Activated B cell treated with CpG ODN at 0.5 μM for 24 hours (primary cell): ENCODE measurements at places on chromosomes 6 and 20.

DNA sequence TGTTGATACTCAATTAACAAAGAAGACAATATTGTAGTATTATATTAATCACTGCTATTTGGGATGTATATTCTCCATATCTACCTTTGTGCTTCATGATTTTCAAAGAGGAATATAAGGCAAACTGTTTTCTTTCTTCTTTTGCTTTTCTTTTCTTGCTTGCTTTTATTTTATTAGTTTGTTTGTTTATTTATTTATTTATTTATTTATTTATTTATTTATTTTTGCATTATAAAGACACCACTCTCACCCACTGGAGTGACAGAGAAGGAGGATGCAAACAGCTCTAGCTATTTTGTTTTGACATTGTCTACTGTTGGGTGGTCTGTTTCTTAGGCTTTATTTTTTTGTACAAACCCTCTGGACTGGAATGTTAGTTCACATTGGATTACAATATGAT, 1352.7 kb downstream of the HACE1 start:
- DNase-seq: no peak
- no peaks in the 10 kb centered on the region for H3K4me1 ChIP-seq
- H3K27ac ChIP-seq: no peak overlapping the region
- no peaks in the 10 kb centered on the region for H3K27me3 ChIP-seq
- H3K36me3 ChIP-seq: no peaks in the 10 kb centered on the region
- no peak overlapping the region for H3K4me3 ChIP-seq

- no peak overlapping the region for H3K27ac ChIP-seq
- H3K36me3 ChIP-seq: no peaks in the 10 kb centered on the region
- DNase-seq: no peak
- no peak overlapping the region for H3K4me3 ChIP-seq
These were observed 1320.1 kb upstream of the GJE1 start for GRCh38 chr6:140812636-140813035.

DNA sequence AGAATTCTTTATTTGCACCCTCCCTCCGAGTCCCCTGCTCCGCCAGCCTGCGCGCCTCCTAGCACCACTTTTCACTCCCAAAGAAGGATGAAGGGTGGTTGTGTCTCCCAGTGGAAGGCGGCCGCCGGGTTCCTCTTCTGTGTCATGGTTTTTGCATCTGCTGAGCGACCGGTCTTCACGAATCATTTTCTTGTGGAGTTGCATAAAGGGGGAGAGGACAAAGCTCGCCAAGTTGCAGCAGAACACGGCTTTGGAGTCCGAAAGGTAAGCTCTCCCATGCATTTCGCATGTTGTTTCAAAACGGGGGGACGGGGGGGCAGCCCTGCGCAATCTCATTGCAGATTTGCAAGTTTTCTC, 357 bp downstream of the PCSK2 start:
- H3K27me3 ChIP-seq: peaks cover 55% of the 10 kb centered on the region
- no peak overlapping the region for H3K27ac ChIP-seq
- H3K4me3 ChIP-seq: no peak overlapping the region
- DNase-seq: no peak
- H3K36me3 ChIP-seq: no peaks in the 10 kb centered on the region
- peaks cover 6% of the 10 kb centered on the region for H3K4me1 ChIP-seq

DNA sequence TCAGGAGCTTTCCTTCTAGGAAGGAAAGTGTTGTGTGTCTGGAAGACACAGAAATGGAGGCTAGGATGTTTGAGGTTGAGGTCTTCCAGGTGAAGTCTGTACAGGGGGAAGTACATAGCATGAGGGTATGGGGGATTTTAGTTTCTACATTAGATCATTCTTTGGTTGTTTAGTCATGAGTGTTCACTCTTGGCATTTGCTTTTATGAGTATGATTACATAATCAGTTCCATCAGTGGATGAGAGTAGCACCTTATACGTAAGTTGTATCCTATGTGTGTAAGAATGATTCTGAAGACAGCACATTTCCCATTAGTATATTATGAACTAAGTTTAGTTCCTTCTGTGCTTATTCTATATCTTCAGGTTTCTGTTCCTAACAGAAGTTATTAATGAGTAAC, 1.9 kb downstream of the CDYL start:
- H3K27me3 ChIP-seq: no peaks in the 10 kb centered on the region
- DNase-seq: no peak
- peaks cover 68% of the 10 kb centered on the region for H3K4me1 ChIP-seq
- peaks cover 2% of the 10 kb centered on the region for H3K36me3 ChIP-seq
- peak overlapping the region; percentile 90 for H3K4me3 ChIP-seq

GRCh38 chr20:59032713-59033059, 551 bp upstream of the ATP5F1E start:
- DNase-seq: no peak
- peak overlapping the region; percentile 94 for H3K27ac ChIP-seq
- peaks cover 45% of the 10 kb centered on the region for H3K4me1 ChIP-seq
- H3K4me3 ChIP-seq: peak overlapping the region; percentile 96
- H3K27me3 ChIP-seq: no peaks in the 10 kb centered on the region
- H3K36me3 ChIP-seq: peaks cover 83% of the 10 kb centered on the region

GRCh38 chr6:43939281-43940070, 169.5 kb downstream of the VEGFA start:
- no peak overlapping the region for H3K4me3 ChIP-seq
- H3K4me1 ChIP-seq: peaks cover 5% of the 10 kb centered on the region
- peaks cover 2% of the 10 kb centered on the region for H3K27me3 ChIP-seq
- no peak overlapping the region for H3K27ac ChIP-seq
- no peak for DNase-seq

GRCh38 chr6:154080461-154081189, 41.6 kb downstream of the OPRM1 start:
- no peaks in the 10 kb centered on the region for H3K36me3 ChIP-seq
- no peak for DNase-seq
- H3K4me3 ChIP-seq: no peak overlapping the region
- no peak overlapping the region for H3K27ac ChIP-seq

DNA sequence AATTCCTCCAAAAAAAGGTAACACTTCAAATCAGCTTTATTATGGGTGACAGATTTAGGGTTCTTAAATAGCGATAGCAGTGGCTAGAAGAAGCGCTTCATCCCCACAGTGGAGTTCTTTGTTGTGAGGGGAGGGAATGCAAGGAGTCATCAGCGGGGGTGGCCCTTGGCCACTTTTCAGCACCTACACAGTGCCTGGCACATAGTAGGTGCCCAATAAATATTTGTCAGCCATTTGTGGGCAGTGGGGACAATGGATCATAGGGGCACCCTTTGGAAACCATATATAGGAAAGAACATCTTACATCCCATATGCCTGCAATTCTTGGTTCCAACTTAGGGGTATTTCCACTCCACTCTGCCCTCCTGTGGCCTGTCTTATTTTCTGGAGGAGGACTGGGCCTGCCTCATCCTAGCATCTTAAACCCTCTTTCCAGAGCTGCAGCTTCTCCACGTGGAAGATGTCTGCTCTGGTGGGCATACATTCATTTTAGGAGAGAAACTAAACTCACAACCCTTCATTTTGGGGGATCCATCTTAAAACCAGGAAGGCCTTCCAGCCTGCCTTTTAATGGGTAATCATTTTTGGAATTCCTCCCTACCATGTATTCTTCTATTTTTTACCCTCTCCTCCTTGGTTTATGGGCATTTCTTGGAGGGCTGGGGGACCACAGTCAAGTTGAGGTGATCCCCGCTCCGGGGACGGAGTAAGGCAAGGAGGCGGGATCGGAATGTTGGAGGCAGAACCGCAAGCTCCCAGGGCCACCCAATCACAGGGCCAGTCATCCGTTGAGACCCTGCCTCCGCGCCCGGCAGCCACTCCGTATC, 2.6 kb upstream of the GPSM3 start:
- H3K27me3 ChIP-seq: no peaks in the 10 kb centered on the region
- H3K4me1 ChIP-seq: peaks cover 63% of the 10 kb centered on the region
- no peak for DNase-seq
- peak overlapping the region; percentile 91 for H3K27ac ChIP-seq

GRCh38 chr20:2172305-2173175, 70.9 kb downstream of the STK35 start:
- H3K36me3 ChIP-seq: no peaks in the 10 kb centered on the region
- peaks cover 11% of the 10 kb centered on the region for H3K27me3 ChIP-seq
- H3K27ac ChIP-seq: no peak overlapping the region
- peaks cover 4% of the 10 kb centered on the region for H3K4me1 ChIP-seq
- no peak overlapping the region for H3K4me3 ChIP-seq
- DNase-seq: peak; percentile 53

DNA sequence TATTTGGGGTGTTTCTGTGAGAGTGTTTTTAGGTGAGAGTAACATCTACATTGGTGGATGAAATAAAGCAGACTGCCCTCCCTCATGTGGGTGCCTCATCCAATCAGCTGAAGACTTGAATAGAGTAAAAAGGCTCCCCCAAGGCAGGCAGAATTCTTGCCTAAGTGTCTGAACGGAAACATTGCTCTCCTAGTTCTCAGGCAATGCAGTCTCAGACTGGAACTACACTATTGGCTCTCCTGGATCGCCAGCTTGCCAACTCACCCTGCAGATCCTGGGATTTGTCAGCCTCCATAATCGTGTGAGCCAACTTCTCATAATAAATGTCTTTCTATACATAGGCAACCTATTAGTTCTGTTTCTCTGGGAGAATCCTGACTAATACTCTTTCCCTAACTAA, 5.5 kb upstream of the TMEM170B start:
- H3K27ac ChIP-seq: no peak overlapping the region
- H3K27me3 ChIP-seq: peaks cover 3% of the 10 kb centered on the region
- no peak for DNase-seq
- H3K4me3 ChIP-seq: no peak overlapping the region
- no peaks in the 10 kb centered on the region for H3K36me3 ChIP-seq
- peaks cover 4% of the 10 kb centered on the region for H3K4me1 ChIP-seq

- no peaks in the 10 kb centered on the region for H3K27me3 ChIP-seq
- H3K36me3 ChIP-seq: no peaks in the 10 kb centered on the region
- H3K27ac ChIP-seq: no peak overlapping the region
- H3K4me1 ChIP-seq: no peaks in the 10 kb centered on the region
These were observed 743.3 kb downstream of the CD109 start for GRCh38 chr6:74439123-74439811.

DNA sequence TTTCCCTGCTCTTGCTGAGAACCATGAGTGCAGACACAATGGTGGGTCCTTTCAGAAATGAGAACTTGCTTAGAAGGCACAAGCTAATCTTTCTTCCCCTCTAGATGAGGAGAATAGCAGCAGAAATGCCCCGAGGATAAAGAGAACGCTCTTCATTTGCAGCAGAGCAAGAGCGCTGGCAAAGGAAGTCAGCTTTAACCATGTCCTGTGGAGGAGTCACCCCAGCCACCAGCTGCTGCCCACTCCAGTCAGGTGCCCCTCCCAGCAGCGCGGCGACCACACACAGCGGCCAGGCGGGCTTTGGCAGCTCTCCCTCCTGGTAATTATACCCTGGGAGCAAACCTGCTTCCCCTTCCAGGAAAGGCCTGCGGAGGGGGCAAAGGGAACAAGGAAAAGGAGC, 42.4 kb upstream of the EMILIN3 start:
- no peak for DNase-seq
- peaks cover 94% of the 10 kb centered on the region for H3K36me3 ChIP-seq
- no peak overlapping the region for H3K27ac ChIP-seq
- H3K4me3 ChIP-seq: no peak overlapping the region
- H3K27me3 ChIP-seq: no peaks in the 10 kb centered on the region

DNA sequence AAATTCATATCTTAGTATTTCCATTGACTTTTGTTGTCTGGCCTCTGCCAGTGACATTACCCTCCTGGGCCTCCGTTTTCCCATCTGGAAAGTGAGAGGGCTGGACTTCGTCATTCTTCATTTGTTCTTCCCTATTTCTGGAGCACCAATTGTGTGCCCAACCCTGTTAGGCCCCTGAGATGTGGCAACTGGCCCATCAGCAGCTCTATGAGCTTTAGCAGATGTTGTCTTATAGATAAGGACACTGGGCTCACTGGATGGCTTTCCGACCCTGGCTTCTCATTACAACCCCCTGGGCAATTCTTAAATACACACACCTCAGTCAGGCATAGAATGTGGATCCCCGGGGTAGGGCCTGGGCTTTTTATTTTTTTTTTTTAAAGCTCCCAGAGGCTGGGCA, 14.7 kb downstream of the PABPC1L start:
- H3K27me3 ChIP-seq: no peaks in the 10 kb centered on the region
- peaks cover 36% of the 10 kb centered on the region for H3K36me3 ChIP-seq
- no peak for DNase-seq

GRCh38 chr6:104003803-104004516, 855.8 kb downstream of the HACE1 start:
- H3K36me3 ChIP-seq: no peaks in the 10 kb centered on the region
- no peak overlapping the region for H3K4me3 ChIP-seq
- H3K27ac ChIP-seq: no peak overlapping the region

DNA sequence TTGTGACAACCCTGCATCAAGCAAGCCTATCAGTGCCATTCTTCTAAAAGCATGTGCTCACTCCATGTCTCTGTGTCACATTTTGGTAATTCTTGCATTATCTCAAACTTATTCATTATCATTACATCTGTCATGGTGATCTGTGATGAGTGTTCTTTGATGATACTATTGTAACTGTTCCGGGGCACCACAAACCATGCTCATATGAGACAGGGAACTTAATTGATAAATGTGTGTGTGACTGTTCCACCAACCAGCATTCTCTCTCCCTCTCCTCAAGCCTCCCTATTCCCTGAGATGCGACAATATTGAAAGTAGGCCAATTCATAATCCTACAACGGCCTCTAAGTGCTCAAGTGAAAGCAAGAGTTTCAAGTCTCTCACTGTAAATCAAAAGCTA, 4.0 kb downstream of the HUS1B start:
- no peak for DNase-seq
- H3K27me3 ChIP-seq: no peaks in the 10 kb centered on the region
- H3K4me3 ChIP-seq: no peak overlapping the region
- no peak overlapping the region for H3K27ac ChIP-seq
- H3K4me1 ChIP-seq: peaks cover 4% of the 10 kb centered on the region
- H3K36me3 ChIP-seq: peaks cover 29% of the 10 kb centered on the region

DNA sequence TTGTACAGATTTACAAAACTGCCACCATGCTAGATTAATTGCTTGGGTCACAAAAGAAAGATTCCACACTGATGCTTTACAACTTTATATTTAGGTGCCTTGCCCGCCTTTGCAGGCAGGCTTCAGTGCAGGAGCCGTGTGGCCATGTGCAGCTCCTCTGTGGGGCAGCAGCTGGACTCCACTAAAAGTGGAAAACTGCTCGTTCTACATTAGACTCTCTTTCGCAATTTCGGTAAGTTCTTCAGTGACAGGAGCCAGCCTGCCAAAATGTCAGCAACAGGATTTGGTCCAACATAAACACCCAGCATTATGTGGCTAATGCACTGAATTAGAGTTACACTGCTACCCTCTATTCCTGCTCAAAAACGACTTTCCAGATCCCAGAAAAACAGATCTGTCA, 174.4 kb upstream of the KCNK16 start:
- no peak overlapping the region for H3K27ac ChIP-seq
- peaks cover 29% of the 10 kb centered on the region for H3K27me3 ChIP-seq
- no peaks in the 10 kb centered on the region for H3K36me3 ChIP-seq
- no peak for DNase-seq
- H3K4me1 ChIP-seq: no peaks in the 10 kb centered on the region

DNA sequence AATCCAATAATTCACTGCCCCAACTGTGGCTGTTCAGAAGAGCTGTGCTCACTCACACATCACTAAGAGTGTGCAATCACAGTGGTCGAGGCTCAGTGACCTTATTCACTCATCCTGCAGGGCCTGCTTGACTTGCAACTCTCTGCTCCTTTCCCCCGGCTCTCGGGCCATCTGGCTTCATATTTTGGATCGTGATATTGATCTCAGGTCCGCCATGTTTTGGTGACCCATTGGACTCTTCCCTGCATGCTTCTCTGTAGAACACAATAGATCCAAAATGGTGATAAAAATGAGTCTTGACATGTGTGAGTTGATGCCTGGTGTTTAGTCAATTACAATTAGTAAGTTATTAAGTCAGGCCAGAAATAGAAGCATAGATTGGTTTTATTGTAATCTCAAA, 313.9 kb upstream of the SOX4 start:
- no peak for DNase-seq
- H3K4me1 ChIP-seq: no peaks in the 10 kb centered on the region
- no peaks in the 10 kb centered on the region for H3K27me3 ChIP-seq
- no peak overlapping the region for H3K27ac ChIP-seq
- no peaks in the 10 kb centered on the region for H3K36me3 ChIP-seq
